Activated CD4-positive, CD25-positive, alpha-beta regulatory T cell treated with anti-CD3 and anti-CD28 coated beads, Interleukin-2, amount 50 U/mL, for 24 hours (primary cell): ENCODE measurements at places on chromosomes 3 and 15.
A peak's percentile ranks its signal among the peaks of the same experiment; 100 is the strongest.

DNA sequence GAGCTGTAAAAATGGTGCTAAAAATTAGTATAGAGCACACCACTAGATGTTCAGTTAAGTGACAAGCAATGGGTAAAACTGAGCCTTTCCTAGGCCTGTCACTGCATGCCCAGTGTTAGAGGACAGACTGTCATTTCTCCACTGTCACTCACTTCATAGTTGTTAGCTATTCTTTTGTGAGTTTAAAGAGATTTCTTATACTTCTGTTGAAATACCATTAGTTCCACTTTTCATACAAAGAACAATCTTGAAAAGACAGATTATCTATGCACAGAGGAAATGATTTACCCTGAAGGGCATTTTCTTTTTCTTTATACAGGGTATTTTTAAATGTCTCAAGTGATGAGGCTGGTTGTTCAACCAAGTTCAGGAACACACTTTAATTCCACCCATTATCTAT is 28.3 kb upstream of the CHMP2B start:
- ATAC-seq = no peak

DNA sequence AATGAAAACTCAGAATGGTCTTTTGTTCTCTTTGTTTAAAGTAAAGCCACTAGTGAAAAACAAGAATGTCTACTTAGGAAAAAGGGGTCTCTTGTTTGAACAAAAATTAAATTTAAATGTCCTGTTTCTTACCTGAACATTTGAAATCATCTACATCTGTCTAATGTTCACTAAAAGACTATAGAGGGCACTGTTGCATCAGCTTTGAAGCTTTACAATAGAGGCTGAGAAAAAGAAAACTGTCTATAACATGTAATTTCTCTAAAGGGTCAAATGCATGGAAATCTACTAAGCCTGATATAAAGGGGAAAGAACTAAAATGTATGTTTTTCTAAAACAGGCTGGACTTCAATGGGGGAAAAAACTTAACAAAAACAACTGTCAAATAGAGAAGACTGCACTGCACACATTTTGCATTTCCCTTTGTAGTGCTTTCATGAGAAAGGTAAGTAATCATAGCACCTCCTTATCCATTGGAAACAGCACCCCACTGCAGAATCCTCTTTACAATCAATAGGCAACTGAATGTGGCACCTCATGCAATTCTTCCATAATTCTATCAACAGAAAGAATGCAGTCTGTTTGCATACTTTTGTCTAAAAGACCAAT is 26.3 kb downstream of the DPH6 start:
- no peak for ATAC-seq

- ATAC-seq = no peak
These were observed 6.3 kb downstream of the TMEM43 start for GRCh38 chr3:14131134-14131533.

DNA sequence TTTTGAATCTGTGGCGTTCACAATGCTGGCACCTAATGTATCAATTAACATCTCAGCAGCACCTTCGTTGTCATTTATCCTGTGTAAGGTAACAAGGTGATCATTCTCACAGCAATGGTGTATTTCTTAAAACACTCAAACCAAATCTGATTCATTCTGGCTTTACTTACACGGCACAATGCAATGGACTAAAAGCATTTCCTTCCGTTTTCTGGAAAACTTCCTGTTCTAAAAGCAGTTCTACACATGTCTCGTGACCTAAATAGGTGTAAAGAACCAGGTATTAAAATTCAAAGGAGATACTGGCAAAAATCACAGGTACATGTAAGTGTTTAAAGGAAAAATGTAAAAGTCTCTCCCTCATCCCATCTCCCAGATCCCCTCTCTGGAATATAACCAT is 77.8 kb downstream of the BTD start:
- ATAC-seq = no peak

- ATAC-seq = no peak
These were observed 16.5 kb downstream of the VIPR1 start for GRCh38 chr3:42518800-42519567.

GRCh38 chr15:59174835-59175831 is 31.5 kb upstream of the LDHAL6B start:
- ATAC-seq = peak; percentile 74

DNA sequence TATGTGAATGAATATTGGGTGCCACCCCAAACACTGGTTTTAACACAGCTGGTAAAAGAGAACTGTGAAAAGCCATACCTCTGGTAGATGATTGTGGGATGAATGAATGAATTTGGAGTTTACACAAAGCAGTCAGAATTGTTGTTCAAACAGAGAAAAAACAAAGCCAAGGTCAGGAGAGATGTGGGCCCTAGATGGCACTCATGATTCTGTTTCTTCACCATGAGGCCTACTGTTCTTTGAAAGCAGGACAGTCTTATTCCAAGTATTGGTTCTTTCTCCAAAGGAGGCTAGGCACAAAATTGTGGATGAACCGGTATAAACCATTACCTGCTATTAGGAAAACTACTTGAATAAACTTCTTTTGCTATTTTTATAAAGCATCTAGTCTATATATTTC is 97.6 kb downstream of the SAMMSON start:
- no peak for ATAC-seq

DNA sequence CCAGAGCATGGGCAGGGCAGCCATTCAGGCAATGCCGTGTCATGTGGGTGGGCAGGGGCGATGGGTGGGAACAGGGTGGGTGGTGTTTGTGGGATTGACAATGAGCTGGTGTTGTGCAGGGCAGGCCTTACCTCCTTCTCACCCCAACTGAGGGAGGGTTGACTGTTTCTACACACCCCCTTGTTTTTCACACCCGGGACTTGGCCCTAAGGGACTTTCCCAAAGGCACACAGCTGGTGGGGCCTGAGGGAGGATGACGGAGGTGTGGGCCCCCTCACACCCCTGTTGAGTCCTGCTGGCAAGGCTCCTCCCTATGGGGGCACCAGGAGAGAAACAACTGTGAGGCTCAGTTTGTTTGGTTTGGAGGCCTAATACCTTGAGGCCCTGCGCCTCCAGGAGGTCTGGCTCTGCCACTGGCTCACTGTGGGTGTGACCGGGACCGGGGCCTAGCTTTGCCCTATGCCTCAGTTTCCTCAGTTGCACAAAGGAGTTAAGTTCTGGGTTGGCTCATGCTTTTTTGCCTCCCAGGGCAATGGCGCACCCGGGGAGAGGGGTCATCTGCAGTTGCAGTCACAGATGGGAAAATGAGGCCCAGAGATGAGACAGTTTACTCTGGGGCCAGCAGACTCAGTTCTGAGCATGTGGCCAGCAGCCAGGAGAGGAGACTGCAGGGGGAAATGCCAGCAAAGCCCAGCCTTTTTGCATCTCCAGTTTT is 5.1 kb upstream of the DNAH1 start:
- peak; percentile 91 for ATAC-seq

GRCh38 chr3:44323341-44323955 is 15.1 kb upstream of the TCAIM start:
- no peak for ATAC-seq

DNA sequence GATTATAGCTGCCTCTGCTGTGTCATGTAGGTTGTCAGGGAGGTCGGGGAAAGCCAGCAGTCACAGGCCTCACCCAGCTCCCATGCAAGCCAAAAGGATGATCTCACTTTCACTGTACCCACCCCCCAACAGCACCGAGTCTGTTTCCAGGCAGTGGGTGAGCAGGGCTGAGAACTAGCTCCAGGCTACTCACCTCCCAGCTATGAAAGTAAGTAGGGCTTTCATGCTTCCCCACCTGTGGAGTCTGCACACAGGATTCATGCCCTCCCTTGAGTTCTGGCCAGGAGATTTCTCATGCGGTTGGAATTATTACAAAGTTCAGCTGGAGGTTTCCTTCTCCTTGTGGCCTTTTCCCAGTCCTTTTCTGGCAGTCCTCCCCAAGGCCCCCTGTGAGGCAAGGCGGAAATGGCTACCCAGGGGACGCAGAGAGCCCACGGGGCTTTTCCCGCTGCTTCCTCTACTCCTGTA is 356.2 kb downstream of the SV2B start:
- no peak for ATAC-seq

GRCh38 chr3:188948997-188949389 is 222.8 kb upstream of the TPRG1 start:
- no peak for ATAC-seq

- no peak for ATAC-seq
These were observed 15.6 kb downstream of the THBS1 start for GRCh38 chr15:39596358-39597051.

DNA sequence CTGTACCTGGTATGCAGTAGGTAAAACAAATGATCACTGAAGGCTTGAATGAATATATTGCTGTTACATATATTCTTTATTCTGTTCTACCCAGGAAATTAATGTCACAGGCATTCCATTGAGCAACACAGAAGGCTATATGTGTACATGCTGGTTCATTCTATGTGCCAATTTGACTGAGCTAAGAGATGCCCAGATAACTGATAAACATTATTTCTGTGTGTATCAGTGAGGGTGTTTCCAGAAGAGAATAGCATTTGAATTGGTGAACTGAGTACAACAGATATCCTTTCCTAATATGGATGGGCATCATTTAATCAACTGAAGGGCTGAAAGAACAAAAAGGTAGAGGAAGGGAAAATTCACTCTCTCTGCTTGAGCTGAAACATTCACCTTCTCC is 886.8 kb downstream of the FHIT start:
- ATAC-seq = no peak

DNA sequence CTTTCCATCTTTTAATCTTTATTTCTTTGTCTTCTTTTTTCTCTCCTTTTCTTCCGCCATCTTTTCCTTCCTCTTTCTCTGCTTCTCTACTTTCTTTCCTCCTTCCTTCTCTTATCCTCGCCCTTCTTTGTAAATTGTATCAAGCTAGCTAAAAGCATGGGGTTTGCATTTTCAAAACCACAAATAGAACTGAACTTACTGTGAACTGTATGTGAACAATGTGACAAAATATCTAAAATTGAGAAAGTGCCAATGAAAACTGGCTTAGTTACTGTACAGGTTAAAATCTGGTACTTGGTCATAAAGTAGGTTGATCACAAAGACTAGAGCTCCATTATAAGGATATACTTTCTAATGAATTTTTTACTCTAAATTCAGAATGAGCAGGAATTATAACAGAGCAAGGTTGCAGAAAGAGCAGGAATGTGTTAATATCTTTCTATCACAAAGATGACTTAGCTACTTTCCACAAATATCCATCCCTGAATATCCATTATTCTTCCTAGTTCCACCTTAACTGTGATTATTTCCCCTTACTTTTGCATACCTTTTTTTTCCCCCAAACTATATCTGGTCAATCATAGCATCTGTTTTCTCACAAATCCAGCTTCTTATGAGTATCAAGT is 122.4 kb downstream of the LSAMP start:
- no peak for ATAC-seq

- ATAC-seq = no peak
These were observed 244.1 kb upstream of the TBL1XR1 start for GRCh38 chr3:177441276-177441812.

DNA sequence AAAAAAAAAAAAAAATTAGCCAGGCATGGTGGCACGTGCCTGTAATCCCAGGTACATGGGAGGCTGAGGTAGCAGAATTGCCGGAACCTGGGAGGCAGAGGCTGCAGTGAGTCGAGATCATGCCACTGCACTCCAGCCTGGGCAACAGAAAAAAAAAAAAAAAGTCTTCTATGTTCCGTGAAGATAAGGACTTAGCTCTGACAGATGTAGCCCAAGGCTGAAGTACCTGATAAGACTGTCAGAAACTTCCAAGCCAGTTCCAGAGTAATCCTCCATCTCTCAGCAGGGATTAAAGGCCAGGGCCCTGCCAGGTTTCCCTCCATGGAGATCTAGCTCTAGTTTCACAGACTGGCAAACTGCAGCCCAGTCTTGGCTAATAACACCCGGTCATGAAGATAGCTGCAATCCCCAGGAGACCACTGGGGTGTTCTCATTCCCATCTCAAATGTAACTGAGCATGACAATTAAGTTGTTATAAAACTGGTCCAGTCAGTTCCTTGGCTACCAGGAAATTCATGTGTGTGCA is 8.5 kb downstream of the CDCP1 start:
- ATAC-seq = no peak

GRCh38 chr3:66019896-66020295 is 18.8 kb downstream of the MAGI1 start:
- ATAC-seq = no peak

- ATAC-seq = no peak
These were observed 227.7 kb downstream of the ADAMTS17 start for GRCh38 chr15:100114100-100114499.

GRCh38 chr3:63479661-63480035 is 172.8 kb upstream of the SNTN start:
- no peak for ATAC-seq

DNA sequence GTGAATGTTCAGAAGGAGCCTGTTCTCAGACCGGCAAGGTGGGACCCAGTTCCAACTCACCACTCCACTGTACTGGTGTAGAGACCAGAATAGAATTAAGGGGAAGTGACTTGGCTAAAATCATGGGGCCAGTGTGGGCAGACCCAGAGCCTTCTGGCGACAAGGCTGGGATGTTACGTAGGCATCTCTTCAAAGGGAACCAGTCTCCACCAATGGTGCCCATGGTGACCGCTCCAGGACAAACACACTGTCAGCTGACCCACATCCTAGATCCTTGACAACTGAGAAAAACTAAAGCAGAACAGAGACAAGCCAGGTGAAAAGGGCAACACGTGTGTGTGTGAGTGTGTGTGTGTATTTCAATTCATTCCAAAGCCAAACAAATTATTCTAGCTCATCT is 321.7 kb upstream of the FRG2C start:
- ATAC-seq = no peak

GRCh38 chr3:126308394-126309125 is 48.6 kb downstream of the KLF15 start:
- no peak for ATAC-seq

DNA sequence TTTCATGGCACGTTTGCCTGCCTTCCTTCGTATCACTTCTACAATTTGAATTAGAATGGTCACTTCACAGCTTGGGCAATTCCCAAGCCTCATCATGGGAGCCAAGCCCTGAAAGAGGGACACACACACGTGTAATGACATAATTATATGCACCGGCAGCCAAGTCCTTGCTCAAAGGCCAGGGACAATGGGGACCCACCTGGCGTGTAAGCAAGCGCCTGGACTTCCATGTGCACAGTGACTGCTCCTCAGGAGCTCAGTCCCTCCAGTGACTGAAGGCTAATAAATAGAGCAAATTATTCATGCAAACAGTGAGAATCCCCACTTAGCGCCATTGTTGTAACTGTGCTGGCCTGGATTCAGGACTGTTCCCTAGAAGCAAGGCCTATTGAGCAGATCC is 115.1 kb downstream of the DNAJB8 start:
- no peak for ATAC-seq

- no peak for ATAC-seq
These were observed 43.5 kb downstream of the EAF1 start for GRCh38 chr3:15470849-15471248.

- ATAC-seq = peak; percentile 35
These were observed 131.1 kb downstream of the XXYLT1 start for GRCh38 chr3:195139876-195140240.

GRCh38 chr15:48317221-48317620 is 14.0 kb upstream of the DUT start:
- no peak for ATAC-seq

DNA sequence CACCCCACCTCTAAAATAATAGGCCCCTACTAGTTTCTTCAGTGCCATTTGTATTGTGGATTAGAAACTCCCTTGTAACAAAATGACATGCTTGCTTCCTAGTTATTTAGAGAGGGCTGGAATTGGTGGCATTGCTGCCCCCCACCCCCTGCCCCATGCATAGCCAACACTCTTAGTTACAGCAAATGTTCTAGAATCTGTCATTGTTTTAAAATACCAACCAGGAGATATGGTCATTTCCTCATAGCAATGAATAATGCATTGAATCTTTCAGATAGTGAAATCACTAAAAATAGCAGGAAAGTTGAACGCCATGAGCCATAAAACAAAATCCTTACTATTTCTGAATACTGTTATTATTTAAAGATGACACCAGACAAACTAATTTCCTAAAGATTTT is 292.5 kb downstream of the ARPP21 start:
- ATAC-seq = no peak

GRCh38 chr3:42979044-42979972 is at the start of gene GASK1A:
GASK1A (plus strand) TSS chr3:42979311; CDS start chr3:42979643, 332 bp downstream.
- ATAC-seq = peak; percentile 44
